SHP77 treated with DMSO at 0.1 percent for 48 hours (cell line): ENCODE measurements at places on chromosomes 7 and 10.

GRCh38 chr7:83466187-83466923 is 182.6 kb downstream of the SEMA3E start:
- no peak for DNase-seq

GRCh38 chr10:24958091-24958720 is 5.8 kb upstream of the PRTFDC1 start:
- DNase-seq, result no peak

GRCh38 chr10:68423522-68423921 is 16.4 kb upstream of the RUFY2 start:
- DNase-seq, result no peak

GRCh38 chr10:67977251-67977650 is 92.8 kb downstream of the SIRT1 start:
- DNase-seq, result no peak

DNA sequence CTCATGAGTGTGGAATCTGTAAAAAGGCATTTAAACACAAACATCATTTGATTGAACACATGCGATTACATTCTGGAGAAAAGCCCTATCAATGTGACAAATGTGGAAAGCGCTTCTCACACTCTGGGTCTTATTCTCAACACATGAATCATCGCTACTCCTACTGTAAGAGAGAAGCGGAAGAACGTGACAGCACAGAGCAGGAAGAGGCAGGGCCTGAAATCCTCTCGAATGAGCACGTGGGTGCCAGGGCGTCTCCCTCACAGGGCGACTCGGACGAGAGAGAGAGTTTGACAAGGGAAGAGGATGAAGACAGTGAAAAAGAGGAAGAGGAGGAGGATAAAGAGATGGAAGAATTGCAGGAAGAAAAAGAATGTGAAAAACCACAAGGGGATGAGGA is 207.7 kb downstream of the ZEB1 start:
- no peak for DNase-seq

- DNase-seq, result no peak
Observed at GRCh38 chr10:113139699-113140098, 189.7 kb downstream of the TCF7L2 start.

DNA sequence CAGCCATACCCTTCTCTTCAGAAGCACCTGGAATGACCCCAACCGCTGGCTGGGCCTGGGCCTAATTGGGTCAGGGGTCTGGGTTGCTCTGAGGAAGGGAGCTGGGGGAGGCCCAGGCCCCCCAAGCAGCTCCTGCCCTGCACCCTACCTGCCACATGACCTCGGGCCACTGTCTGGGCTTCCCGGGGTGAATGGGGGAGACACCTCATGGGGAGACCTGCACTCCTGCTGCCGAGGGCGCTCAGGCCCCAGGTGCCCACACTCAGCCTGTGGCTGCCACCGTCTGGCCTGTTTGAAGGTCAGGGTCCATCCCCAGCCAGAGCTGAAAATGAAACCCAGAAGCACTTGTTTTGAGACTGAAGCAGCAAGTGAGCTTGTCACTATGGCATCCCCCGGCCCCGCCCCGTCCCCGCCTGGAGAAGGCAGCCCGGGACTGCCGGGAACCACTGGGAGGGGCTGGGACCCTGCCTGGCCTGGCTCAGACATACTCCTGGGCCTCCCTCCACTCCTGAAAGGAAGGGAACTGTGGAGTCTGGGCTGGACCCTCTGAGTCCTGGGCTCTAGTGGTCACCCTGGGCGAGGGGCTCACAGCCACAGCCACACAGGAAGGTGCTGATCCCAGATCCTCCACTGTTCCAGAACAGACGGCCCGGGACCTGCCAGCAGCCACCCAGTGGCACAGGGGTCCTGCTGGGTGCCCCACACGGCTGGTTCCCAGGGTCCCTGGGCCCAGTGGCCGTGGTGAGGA is 7.4 kb upstream of the MICALL2 start:
- no peak for DNase-seq

DNA sequence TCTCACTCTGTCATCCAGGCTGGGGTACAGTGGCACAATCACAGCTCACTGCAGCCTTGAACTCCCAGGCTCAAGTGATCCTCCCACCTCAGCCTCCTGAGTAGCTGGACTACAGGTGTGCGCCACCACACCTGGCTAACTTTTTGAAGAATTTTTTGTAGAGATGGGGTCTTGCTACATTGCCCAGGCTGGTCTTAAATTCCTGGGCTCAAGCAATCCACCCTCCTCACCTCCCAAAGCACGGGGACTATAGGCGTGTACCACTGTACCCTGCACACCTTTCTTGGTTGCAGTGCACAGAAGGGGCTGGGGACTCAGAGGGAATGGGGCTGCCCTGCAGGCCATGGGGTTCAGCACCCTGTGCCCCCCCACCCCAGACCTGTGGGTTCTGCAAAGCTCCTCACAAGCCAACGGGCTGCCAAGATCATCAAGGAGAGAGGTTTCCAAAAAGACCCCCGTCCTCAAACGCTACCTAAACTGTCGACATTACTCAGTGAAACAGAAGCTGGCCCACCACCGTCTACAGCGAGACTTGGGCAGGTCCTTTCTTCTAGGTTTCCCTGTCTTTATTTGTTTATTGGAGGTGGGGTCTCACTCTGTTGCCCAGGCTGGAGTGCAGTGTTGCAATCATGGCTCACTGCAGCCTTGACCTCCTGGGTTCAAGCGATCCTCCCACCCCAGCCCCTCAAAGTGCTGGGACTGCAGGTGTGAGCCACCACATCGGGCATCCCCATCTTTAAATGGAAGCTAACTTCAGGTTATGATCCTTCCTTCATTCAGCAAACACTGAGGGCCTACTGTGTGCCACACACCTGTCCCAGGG is 26.6 kb upstream of the ELFN1 start:
- DNase-seq, result no peak

- DNase-seq, result no peak
Observed at GRCh38 chr7:83452256-83452655, 196.7 kb downstream of the SEMA3E start.

DNA sequence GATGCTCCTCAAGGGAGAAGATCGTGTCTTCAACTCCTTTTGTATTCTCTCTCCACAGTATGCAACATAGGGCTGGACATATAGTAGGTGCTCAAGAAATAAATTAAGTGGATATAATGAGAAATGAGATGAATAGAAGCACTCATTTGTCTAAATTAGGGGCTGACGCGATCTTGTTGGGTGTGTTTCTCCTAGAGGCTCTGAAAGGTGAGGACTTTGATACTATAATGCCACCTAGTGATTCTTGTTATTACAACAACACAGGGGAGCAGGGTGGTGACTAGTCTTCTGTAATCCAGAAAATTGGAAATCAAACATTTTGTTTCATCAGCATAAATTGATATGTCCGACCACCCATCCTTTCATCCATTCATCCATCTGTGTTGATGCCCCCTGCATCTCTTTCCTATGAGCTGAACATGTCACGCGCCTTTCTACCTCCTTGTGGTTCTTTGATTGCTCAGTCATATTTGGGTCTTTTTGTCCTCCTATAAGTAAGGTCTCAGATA is 3.5 kb upstream of the CFAP58 start:
- peak; percentile 51 for DNase-seq

DNA sequence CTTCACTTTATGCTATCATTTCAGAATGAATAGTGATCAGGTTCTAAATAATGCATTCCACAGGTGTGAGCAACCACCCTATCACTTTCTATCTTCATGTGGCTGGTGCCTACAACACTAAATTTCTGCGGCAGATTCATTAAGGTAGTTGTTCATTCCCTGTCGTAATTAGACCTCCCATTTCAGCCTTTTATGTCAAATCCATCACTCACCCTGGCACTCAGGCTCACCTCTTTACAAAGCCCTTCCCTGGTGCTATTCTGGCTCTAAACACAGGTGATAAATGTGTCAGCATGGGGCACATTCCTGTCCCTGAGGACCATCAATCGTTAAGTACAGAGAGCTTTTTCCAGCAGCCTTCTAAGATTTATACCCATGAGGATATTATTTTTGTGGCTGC is 300.0 kb upstream of the C7orf33 start:
- DNase-seq, result no peak

DNA sequence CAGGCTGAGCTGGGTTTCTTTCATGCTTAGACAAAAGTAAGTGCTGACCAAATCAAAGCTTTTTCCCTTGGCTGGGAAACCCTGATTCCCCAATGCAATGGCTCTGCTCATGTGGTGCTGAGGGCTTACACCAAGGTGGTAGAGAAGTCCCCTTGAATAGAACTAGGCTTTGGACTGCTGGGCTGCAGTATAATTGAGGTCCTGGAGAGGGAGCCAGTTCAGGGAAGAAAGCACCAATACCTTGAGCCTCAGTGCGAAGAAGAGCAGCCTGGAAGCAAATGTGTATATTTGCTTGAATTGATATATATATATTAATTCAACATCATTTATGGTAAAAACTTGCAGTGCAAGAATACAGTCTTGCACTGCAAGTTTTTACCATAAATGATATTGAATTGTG is 391.1 kb downstream of the RPS24 start:
- DNase-seq, result no peak

- no peak for DNase-seq
Observed at GRCh38 chr10:25820874-25821273, 113.2 kb upstream of the MYO3A start.

GRCh38 chr10:129049501-129049900 is 417.5 kb upstream of the MGMT start:
- no peak for DNase-seq

GRCh38 chr10:58350619-58351323 is 16.0 kb downstream of the UBE2D1 start:
- DNase-seq, result no peak

DNA sequence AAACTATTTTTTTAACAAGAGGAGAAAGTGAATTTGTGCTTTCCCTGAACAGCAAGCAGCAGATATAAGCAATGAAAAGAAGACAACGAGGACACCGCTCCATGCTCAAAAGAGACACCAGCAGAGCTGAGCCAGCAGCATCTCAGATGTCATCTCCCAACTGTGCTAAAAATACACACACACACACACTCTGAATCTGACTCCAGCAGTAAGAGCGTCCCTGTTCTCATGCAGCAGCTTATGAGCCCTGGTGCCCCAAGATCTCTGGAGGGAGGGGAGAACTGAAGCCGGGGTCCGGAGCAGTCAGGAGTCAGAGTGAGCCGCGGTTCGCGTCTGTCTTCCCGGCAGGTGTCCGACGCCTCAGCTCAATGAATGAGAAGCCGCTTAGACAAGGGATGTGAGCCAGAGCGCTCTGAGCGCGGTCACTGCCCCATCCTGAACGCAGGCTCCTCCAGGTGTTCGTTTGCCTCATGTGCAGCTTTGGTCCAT is 49.2 kb downstream of the SVIL start:
- no peak for DNase-seq

DNA sequence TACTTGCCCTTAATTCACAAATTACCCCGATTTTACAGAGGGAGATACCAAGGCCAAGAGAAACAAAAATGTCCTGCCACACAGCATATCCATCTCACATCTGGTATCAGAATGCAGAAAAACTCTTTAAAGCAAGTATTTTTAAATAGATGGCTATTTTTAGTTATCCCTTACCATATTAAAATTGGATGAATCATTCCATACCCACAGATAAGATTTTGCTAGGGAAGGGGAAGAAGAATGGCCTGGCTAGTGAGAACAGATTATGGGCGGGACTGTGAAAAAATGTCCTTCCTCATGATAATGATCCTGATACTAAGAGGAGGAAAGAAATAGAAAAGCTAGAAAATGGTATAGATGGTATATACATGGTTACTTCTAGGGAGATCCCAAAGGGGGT is 80.6 kb upstream of the GATAD1 start:
- DNase-seq, result no peak

- no peak for DNase-seq
Observed at GRCh38 chr10:103983367-103983911, 16.5 kb downstream of the SLK start.

GRCh38 chr10:86139066-86139657 is 227.4 kb downstream of the GRID1 start:
- DNase-seq, result no peak
